Aorta (tissue), 5 donors: ENCODE measurements at places on chromosomes 3 and 15. TPM values are rescaled to one million over a fixed set of nuclear protein-coding genes. Genes with fewer than 3 reads are reported as not detected.

The POLQ gene
- 0.63 TPM for total RNA-seq

The THBS1 gene
- total RNA-seq: 270 TPM

- no peak for DNase-seq
- H3K4me1 ChIP-seq: peaks cover 5% of the 10 kb centered on the region
- no peak overlapping the region for H3K27ac ChIP-seq
Observed at GRCh38 chr3:142279965-142280590, 54.7 kb upstream of the GK5 start.

- H3K4me1 ChIP-seq: no peaks in the 10 kb centered on the region
- no peaks in the 10 kb centered on the region for H3K36me3 ChIP-seq
- H3K27me3 ChIP-seq: no peaks in the 10 kb centered on the region
- H3K4me3 ChIP-seq: no peak overlapping the region
- peak; percentile 65 for DNase-seq
Observed at GRCh38 chr15:22262613-22263020, 182.3 kb downstream of the OR4M2 start.

DNA sequence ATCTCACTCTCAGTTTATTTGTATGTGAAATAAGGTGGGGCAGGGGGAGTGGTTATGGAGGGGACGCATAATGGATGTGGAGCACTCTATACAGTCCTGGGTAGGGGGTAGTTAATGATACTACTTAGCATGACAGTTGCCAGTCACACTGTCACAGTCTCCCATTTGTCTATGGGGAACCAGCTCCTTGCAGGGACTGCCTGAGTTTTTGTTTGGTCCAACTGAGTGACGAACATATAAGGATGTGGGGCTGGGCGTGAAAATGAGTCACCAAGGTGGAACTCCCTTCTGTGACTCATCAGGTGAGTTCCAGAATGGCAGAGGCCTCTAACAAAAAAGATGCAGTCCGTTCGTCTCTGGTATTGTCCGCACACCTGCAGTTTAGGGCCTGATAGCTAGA is 235.3 kb upstream of the ST8SIA2 start:
- peaks cover 3% of the 10 kb centered on the region for H3K36me3 ChIP-seq
- DNase-seq: no peak
- H3K4me1 ChIP-seq: no peaks in the 10 kb centered on the region
- no peak overlapping the region for H3K27ac ChIP-seq
- H3K27me3 ChIP-seq: no peaks in the 10 kb centered on the region
- H3K4me3 ChIP-seq: no peak overlapping the region
